ENCODE measurements at places on chromosomes 3 and 15. TPM values are rescaled to one million over a fixed set of nuclear protein-coding genes. Genes with fewer than 3 reads are reported as not detected.

- H3K4me3 ChIP-seq: no peak overlapping the region
- no peaks in the 10 kb centered on the region for H3K4me1 ChIP-seq
- H3K27me3 ChIP-seq: no peaks in the 10 kb centered on the region
- H3K36me3 ChIP-seq: peaks cover 9% of the 10 kb centered on the region
These were observed 30.2 kb upstream of the OCA2 start for GRCh38 chr15:28129231-28129848.

DNA sequence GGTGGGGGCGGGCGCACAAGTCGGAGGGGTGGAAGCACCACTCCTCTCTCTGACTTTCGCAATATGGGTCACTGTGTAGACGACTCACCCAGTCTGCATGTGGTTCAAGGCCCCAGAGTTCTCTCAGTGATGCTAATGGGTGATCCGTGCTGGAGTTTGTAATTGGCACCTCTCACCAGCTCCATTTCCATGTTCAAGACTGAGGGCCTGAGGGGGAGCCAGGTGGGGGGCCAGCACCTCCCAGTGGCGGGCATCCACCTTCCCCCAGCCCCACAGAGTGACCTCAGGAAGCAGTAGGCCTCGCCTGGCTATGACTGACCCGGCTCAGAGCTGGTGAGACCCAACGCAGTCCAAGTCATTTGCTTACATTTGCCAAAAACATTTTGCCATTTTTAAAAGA, 230.0 kb upstream of the ST8SIA2 start:
- DNase-seq: no peak
- H3K4me3 ChIP-seq: no peak overlapping the region
- H3K4me1 ChIP-seq: peaks cover 10% of the 10 kb centered on the region
- H3K27ac ChIP-seq: no peak overlapping the region
- H3K36me3 ChIP-seq: peaks cover 8% of the 10 kb centered on the region
- no peaks in the 10 kb centered on the region for H3K27me3 ChIP-seq

GRCh38 chr15:58985443-58985842, 2.0 kb upstream of the RNF111 start:
- H3K36me3 ChIP-seq: peaks cover 5% of the 10 kb centered on the region
- H3K4me1 ChIP-seq: peaks cover 40% of the 10 kb centered on the region
- H3K4me3 ChIP-seq: no peak overlapping the region
- H3K27ac ChIP-seq: no peak overlapping the region
- no peak for DNase-seq
- no peaks in the 10 kb centered on the region for H3K27me3 ChIP-seq

The TBC1D21 gene
- total RNA-seq: not detected

DNA sequence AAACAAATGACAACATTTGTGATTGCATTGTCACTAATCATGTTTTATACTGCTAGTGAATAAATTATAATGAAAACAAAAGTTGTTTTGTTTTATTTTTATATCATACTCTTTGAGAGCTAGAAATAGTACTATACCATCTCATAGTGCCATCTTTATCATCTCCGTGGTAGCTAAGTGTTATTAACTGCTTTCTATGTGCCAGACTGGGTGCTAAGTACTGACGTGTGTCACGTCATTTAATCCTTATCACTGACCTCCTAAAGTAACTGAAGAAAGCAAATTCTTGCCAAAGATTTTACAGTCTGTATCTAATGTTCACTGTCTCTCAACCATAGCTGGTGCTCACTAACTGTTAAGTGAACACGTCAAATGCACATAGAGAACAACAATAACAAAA, 99.5 kb upstream of the CNTN3 start:
- H3K27ac ChIP-seq: no peak overlapping the region
- no peaks in the 10 kb centered on the region for H3K4me1 ChIP-seq
- H3K36me3 ChIP-seq: no peaks in the 10 kb centered on the region
- no peak overlapping the region for H3K4me3 ChIP-seq

Data from activated CD4-positive, alpha-beta memory T cell treated with anti-CD3 and anti-CD28 coated beads for 36 hours (primary cell).